Stimulated activated CD8-positive, alpha-beta memory T cell treated with anti-CD3 and anti-CD28 coated beads, Interleukin-4, amount 100 ng/mL, for 4 hours (primary cell): ENCODE measurements at places on chromosomes 2 and 18.

DNA sequence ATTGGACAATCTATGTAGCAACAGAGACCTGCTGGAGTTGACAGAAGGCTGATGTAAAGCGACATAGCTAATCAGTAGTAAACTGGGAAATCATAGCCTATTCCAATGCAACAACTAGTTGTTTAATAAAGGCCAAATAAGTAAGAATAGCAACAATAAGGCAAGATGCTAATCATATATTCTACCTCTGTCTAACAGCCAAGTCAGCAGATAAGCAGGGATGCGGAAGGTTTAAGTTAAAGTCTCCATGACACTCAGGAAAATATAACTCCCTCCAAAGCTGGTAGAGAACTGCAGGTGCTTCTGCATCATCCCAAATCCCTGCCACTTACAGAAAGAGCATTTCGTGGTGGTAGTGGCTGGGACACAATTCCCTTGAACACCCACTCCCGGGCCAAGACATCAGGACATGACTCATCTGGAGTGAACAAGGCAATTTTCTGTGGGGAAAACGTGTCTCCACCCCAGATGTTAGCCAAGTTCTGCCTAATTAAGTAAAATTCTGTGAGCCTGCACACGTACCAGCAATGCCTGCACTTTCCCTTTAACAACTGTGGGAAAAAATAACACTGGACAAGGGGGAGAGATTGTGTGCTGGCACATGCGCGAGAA, 413.6 kb upstream of the ID2 start:
- DNase-seq = no peak

GRCh38 chr18:28110924-28111323, 66.0 kb downstream of the CDH2 start:
- no peak for DNase-seq

- no peak for DNase-seq
These were observed 550.3 kb upstream of the HS6ST1 start for GRCh38 chr2:128868686-128869551.

- DNase-seq = no peak
These were observed 25.5 kb upstream of the ZCCHC2 start for GRCh38 chr18:62497190-62497772.

- no peak for DNase-seq
These were observed 41.4 kb downstream of the KLHL29 start for GRCh38 chr2:23426263-23426905.

DNA sequence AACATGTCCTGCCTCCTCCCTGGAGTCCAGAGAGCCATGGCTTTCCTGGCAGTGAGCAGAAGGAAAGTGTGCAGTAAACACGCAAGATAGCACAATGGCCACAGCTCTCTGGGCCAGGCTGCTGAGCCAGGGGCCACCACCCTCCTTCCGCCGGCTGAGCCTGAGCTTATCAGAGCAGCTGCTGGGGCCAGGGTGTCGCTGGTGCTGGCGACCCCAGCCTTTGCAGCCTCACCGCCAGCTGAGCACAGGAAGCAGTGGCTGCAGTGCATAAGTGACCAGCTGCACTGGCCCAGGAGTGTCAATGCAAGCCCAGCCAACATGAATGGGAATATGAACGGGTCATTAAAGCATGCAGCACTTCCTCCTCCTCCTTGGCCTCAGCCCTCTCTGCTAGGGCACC, 172.0 kb downstream of the ZFP36L2 start:
- no peak for DNase-seq

GRCh38 chr18:9092665-9093064, 9.8 kb upstream of the NDUFV2 start:
- DNase-seq = no peak

GRCh38 chr2:169162613-169163012, 93.2 kb downstream of the DHRS9 start:
- DNase-seq = no peak

DNA sequence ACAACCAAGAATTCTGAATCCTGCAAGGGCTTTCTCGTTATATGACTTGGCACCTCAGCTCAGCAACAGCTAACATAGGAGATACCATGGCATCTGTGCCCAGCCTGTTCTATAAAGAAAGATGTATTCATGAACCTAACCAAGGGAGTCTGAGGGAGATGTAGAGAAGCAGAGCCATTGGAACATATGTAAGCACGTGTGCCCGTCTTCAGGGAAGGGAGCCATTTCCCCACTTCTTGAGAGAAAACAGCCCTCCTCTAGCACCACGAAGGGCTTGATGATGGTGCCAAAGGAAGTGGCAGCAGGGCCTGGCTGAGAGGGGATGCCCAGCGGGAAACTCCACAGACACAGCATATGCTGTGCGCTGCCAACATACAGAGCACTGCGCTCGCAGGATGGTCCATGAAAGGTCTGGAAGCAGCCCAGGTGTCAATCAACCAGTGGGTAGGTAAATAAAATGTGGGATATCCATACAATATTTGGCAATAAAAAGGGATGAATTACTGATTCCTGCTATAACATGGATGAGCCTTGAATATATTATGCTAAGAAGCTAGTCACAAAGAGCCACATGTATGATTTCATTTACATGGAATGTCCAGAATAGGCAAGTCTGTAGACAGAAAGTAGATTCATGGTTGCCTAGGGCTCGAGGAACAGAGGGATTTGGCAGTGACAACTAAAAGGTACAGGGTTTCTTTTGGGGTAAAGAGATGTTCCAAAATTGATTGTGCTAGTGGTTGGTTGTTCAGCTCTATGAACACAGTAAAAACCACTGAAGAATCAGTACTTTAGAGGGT, 16.1 kb downstream of the TMEM247 start:
- no peak for DNase-seq

- no peak for DNase-seq
These were observed 109.7 kb upstream of the FAM136A start for GRCh38 chr2:70411483-70412125.

DNA sequence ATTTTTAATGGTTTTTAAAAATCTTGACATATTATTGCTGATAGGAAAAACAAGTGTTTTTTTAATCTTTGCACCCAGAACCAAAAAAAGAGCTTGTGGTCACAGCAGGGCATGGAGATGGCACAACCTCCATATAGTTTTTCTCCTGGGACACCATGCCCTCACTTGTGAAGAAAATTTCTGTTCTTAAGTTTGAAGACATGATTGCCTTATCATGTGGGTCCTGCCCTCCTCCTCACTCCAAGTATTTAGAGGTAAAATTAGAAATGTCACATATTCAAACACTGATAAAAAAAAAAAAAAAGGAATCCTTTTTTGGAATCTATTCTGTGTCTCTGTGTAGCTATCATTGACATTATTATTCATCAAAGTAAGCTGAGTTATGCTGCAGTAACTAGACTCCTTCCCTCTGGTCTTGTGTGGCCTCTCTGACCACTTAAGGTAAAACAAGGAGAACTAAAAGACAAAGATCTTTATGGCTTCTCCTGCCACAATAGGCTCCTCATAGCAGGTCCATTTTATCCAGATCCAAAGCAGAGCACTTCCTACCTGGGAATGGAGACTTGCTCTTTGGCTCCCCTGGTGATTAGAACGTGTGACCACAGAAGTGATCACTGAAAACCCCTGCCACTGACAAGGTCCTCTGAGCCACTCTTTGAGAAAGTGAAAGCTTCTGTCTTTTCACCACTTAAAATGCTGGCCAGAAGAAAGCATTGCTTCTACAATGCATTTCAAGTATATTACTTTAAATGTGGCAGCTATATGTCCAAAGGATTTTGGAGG, 19.8 kb downstream of the ADD2 start:
- DNase-seq = no peak

DNA sequence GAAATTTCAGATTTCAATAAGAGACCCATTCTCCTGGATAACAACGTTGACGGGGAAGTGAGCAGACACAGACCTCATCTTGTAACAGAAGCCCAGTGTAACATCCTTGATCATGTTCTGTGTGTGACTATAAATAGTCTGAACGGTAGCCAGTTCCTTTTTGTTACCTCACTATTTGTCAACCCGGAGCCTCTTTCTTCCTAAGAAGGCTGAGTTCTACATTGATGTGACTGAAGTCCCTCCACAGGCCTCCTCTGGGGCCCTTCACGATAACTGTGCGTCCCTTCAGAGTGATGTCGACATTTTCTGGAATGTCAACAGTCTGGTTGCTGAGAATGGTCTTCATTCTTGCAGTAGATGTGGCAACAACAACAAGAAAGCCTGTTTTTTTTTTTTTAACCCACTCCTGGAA, 6.3 kb upstream of the PLEKHM3 start:
- DNase-seq = no peak

GRCh38 chr2:164054651-164055050, 318.8 kb upstream of the FIGN start:
- no peak for DNase-seq

DNA sequence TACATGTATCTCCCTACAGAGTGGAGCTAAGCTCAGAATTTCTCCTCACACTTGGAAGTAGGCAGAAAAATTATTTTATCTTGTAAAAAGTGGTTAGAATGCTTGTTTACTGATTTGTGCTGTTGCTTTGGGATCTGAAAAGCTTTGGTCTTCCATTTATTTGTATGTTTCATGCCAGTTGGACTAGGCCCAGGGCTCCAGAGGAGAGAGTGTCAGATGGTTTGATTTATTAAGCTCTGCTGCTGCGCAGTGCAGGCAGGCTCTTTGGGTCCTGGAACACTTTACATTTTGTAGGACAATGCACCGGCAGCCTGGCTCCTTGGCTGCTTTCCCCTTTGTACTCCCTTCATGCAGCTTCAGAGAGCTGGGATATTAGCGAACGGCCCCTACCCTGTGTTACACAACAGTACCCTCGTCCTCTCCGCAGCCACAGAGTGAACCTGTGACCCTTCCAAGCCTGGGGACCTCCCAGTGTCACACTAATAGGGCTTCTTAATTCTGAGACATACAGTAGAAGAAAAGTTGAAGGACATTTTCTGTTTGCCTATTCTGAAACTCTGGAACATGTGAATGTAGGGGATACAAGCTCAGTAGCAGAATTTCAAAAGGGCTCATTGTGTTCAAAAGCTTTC, 56.7 kb upstream of the EML6 start:
- no peak for DNase-seq

DNA sequence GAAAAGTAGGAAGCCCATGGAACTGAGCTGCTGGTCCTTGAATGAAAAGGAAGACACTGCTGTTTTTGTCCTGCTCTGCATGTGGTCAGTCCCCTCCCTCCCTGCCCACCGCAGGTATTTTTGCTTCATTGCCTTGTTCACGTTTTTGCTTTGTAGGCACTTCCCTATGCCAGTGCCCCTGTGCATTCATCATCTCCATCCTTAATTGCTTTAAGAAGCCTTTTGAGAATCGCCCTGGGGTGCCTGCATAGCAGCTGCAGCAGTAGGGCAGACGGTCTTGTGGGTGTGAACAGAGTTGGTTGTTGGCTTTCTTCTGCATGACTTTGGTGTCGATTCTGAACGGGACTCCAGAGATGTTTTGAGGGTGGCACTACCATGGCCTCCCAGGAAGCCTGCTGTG, 97.0 kb downstream of the CABLES1 start:
- no peak for DNase-seq

DNA sequence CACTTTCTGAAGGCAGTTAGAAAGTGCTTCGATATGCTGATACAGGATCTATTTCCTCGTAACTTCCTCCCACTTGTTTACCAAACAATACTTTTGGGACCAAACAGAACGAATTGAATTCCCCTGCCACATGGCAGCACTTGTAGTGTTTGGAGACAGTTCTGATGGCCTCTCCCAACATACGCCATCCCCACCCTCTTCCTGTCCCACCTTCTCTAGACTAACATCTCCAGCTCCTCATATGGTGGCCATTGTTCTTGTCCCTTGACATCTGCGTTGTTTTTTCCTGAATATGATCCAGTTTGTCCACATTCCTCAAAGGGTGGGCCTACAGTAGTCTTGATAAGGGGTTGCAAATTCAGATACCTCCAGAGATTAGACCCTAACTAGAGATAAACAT, 53.4 kb upstream of the ANKRD44 start:
- no peak for DNase-seq

DNA sequence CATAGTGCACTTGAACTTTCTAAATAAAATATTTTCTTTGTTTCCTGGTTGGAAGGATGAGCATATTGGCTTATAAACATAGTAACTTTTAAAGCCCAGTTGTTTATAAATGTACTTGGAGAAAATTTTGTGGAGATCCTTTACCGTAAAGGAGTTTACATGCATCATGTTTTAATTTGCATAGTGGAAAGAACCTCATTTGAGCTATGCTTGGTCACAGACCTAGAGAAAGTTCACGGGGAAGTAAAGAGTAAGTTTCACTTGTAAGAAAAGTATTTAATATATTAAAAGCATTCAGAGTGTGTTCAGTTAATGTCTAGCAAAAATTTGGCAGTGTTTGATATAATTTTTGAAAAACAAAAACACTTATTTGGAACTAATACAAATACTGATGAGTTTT, 45.3 kb downstream of the PIKFYVE start:
- no peak for DNase-seq
